EH (cell line): ENCODE measurements at places on chromosomes 2 and 18.

- DNase-seq, result no peak
Measured at GRCh38 chr2:126748929-126749518, 93.1 kb downstream of the GYPC start.

- no peak for DNase-seq
Measured at GRCh38 chr2:239190361-239190760, 210.5 kb downstream of the HDAC4 start.

DNA sequence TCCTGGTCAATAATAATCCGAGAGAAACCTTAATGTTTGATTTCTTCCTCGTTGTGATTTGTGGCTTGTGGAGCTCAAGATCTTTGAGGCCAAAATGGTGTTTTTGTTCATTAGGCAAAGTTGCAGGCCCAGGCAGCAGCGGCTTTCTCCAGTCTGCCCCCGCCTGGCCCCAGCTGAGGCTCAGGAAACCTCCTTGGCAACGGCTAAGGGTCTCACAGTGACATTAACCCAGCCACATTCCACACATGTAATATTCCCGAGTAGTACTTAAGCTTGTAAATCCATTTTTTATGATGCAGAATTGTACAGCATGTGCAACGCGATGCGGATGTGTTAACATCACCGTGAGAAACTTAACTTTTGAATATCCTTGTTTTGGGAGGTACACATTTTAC is 200.1 kb downstream of the BCL11A start:
- DNase-seq, result no peak

DNA sequence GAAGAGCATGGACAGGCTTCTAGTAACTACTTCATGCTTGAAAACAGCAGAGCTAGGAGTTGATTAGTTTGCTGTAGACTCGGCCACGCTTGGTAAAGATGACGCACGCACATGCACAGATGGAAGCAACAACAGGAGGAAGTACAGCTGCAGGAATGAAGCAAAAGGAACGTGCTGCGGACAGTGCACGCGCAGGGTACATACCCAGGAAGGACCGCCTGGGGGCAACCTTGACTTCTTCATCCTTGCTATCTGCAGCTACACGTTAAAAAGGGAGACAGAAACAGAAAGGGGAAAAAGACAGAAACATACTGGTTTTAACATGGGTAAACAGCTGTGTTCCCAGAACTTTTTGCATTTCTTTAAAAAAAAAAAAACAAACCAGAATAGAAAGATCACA is 17.7 kb downstream of the SLC66A2 start:
- DNase-seq, result peak; percentile 79

- DNase-seq, result no peak
Measured at GRCh38 chr2:147331790-147332419, 512.9 kb upstream of the ACVR2A start.

DNA sequence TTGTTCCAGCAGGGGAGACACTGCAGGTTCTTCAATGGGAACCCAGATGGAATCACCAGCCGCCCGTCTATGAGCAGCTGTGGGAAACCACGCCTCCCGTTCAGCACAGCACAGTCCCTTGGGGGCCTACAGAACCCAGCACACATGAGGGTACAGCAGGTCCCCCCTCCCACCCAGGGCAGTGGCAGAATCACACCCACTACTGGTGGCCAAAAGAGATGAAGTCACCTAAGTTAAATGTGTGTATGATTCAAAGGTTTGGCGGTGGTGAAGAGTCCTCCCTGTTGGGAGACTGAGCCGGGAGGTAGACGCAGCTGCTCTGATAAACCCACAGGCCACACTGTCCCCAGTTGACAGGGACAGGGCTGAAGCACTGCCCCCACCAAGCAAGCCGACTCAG is 44.3 kb downstream of the L3MBTL4 start:
- DNase-seq, result no peak

DNA sequence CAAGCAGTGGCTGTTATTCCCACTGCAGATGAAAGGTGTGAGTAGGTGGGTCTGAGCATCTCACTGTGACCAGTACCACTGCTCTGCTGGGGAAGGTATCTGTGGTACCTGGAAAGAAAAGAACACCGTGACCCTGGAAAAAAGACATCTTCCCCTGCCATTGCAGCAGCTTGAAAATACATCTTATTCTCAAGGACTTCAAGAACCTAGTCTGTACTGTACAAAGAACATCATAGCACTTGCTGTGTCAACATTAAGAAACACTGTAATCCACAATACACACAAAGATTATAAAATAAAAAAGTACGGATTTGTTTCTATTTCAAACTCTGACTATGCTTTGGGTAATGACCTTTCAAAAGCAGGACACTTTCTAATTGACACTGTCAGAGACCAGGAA is 28.9 kb downstream of the C2orf76 start:
- no peak for DNase-seq

GRCh38 chr2:114009205-114009944 is 119.5 kb downstream of the ACTR3 start:
- no peak for DNase-seq

DNA sequence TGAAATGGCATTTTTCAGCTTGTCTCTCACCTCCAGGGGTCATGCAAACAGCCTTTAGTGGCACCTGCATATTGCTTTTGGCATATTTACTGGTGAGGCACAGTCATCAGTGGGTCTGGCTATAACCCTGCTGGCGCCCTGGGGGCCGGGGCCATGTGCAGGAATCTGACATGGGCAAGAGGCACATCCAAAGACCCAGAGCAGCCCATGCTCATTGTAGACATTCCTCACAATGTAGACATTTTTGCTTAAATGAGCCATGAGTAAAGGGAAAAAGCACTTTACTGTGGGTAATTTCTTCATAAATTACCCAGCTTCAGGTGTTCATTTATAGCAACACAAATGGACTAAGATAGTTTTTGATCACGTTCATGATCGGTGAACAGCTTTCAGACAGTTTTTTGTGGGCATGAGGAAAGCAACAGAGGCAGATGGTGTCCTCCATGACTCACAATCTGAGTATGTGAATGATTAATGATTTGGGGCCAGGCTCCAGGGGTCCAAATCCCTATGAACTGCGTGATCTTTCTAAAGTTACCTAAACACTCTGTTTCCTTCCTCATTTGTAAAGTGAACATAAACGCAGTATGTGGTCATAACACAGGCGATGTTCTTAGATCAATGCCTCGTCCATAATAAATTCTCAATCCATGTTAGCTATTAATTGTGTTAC is 85.8 kb downstream of the LIPG start:
- DNase-seq, result peak; percentile 27

DNA sequence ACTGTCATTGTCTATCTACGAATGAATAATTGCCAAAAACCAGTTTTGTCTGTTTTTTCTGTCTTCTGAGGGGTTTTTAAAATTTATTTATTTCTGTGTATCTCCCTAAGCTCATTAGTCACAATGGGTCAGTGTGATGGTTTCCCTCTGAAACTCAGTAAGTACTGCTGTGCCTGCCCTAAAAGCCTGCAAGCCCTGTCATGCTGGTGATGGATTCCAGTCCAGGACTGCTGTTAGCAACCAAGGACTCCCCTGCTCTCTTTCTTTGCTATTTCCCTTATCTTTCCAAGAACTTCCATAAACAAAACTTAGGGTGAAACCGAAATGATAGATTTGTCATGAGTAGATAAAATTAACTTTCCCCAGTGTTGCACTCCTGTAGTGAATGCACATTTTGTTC is 11.8 kb upstream of the DSG2 start:
- DNase-seq, result no peak

GRCh38 chr2:196131384-196131937 is 39.9 kb downstream of the STK17B start:
- peak; percentile 54 for DNase-seq

GRCh38 chr2:100875516-100876230 is 55.7 kb downstream of the NPAS2 start:
- DNase-seq, result no peak

GRCh38 chr18:31819106-31819924 is 58.6 kb upstream of the SLC25A52 start:
- DNase-seq, result peak; percentile 48

DNA sequence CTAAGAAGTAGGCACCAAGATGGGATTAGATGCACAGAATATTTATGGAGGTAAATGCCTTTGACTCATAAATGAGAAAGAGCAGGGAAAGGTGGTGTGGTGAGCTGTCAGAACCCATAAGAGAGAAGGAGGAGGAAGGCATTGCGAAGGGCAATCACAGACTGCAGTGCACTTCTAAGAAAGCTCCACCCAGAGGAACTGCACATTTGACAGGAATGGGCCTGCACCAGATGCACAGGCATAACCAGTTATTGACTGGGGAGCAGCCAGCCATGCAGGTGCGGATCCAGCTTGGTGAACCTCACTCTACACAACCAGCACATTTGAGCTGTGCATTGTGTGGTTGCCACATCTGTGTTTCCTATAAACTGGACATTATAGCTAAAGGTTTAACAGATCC is 62.2 kb upstream of the L3MBTL4 start:
- no peak for DNase-seq

DNA sequence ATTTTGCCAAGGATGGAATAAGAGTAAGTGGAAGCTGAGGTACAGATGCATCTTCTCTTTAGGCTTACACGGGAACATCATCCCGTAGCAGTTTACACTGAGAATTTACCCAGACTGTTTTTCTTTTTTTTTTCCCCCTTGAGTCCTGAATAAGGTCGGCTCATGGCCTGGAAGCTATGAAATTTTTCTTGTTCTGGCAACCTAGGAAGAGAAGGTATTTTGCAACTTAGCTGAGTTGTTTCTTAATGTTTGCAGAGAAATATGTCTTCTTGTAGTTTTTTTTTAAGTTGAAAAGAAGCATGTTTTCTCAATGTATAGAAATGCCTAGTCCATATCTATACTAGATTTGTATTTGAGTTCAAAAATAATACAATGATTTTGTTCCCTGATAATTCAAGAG is 712.5 kb downstream of the TDRD15 start:
- DNase-seq, result peak; percentile 9

- no peak for DNase-seq
Measured at GRCh38 chr2:44707945-44708660, 233.4 kb upstream of the SIX3 start.

GRCh38 chr18:3528231-3528630 is 78.3 kb downstream of the TGIF1 start:
- no peak for DNase-seq

DNA sequence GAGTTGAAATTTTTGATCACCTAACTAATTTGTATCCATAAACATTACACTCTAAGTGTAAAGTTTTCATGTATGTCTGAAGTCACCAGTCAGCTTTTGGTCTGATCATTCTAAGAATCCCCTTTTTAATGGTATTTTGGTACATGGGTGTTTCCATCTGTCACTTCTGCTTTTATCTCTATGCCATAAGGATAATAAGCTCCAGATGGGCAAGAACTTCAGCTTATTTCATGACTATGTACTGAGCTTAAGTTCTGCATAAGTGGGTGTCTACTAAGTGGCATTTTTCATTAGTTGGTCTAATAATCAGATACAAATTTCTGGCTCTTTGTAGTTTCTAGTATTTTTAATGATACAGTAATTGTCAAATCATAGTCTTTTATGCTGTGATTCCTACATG is 20.4 kb downstream of the UBXN4 start:
- DNase-seq, result peak; percentile 10

- peak; percentile 23 for DNase-seq
Measured at GRCh38 chr18:63725682-63726480, 23.1 kb downstream of the SERPINB11 start.

DNA sequence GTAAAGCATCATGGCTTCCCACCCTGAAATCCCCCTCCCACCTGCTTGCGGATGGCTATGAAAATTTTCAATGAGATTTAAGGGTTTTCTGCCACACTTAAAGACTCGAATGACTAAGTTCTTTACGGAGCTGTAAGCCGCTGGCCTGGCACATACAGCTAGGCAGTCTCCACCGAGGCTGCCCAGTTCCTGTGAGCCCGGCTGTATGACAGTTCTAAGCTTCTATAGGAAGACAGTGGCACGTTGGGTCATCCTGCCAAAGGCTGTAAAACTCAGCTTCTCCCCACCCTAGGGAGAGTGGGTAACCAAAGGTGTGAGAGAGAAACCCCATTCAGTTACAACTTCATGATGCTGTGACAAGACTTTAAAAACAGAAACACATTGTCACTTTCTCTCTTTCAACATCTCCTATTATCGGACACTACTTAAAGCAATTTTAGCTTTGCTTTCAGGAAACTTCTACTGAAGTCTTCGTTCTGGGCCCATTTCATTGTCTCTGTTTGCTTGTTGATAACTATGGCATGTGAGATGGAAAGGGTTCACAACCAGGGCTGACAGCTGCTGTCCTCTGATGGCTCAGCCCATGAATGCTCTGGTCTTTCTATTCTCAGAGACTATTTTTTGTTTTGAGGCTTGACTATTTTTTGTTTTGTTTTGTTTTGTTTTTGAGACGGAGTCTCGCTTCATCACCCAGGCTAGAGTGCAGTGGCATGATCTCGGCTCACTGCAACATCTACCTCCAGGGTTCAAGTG is 7.1 kb downstream of the CASP8 start:
- DNase-seq, result no peak

- no peak for DNase-seq
Measured at GRCh38 chr2:5236249-5236648, 455.9 kb upstream of the SOX11 start.

- DNase-seq, result no peak
Measured at GRCh38 chr2:154195644-154196195, 324.0 kb downstream of the GALNT13 start.

DNA sequence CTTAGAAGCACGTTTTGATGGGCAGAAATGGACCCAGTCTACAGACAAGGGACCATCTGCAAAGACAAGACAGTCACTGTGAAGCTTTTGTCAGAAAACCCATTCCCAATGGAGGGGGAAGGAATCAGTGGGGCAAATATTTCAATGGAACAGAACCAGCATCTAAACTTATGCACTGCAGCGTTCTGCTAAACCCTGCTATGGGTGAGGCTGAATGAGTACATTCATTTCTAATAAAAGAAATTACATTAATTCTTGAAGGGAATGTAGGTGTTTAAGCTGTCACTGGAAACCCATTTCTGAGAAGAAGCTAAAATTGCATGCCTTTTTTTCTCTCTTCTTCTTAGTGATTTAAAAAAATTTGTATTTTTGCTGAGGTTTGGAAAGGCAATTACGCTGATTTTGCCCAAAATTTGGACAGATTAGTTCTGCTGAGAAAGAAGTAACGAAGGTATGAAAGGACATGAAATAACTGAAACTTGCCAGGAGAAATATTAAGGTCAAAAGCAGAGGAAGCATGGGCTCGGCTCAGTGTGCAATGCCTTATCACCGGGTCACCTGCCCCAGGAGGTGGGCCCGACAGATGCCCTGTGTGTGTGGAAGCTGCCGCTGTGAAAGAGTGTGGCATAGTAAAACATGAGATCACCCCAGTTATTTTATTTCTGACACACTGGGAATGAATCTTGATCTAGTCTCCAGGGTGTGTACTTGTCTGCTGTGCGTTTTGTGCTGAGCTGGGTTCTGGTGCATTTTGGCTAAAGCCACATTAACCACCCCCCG is 24.2 kb downstream of the SH3RF3 start:
- no peak for DNase-seq

DNA sequence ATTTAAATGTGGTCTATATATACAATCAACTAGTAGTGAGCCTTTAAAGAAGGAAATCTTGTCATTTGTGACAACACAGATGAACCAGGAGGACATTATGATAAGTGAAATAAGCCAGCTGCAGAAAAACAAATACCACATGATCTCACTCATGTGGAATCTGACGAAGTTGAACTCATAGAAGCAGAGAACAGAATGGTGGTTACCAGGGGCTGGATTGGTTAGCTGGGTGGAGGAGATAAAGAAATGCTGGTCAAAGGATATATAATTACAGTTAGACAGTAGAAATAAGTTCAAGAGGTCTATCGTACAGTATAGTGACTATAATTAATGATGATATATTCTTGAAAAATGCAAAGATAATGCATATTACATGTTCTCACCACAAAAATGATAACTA is 267.9 kb downstream of the FBXO15 start:
- DNase-seq, result peak; percentile 77
